Stimulated activated CD8-positive, alpha-beta memory T cell treated with anti-CD3 and anti-CD28 coated beads, Interleukin-7, amount 100 ng/mL, for 24 hours (primary cell): ENCODE measurements at places on chromosomes 12 and 14.

DNA sequence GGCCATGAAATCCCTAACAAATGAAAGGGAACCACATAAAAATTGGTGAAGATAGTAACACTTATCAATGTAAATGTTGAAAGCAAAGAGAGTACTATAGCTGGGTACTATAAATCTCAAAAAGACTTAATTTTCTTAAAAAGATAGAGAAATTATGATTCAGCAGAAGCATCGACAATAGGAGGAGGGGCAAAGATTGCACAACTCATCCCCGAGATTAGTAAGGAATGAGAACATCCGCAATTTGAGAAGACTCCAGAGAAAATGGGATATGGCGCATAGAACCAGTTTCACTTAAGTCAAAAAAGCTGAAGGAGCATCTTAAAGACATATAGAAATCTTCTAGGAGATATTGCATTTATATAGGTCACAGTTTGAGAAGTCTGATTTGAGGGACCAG lies 220.2 kb upstream of the SLC16A7 start:
- no peak for DNase-seq

DNA sequence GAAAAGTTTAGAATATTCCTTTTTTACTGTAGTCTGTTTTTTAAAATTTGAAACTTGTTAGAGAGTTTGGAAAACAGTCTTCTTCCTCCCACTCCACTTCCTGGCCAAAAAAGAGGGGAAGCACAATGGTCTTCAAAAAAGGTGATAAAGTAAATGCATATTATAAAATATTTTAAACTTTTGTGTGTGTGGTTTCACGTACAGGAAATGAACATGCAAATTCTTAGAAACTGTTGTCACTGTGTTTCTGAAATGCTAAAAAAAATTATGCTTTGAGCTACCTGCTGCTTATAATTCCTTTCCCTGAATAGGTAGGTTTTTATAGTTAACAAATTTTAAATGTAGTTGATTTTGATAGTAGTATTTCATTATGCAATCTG lies 2.9 kb downstream of the FGFR1OP2 start:
- no peak for DNase-seq

DNA sequence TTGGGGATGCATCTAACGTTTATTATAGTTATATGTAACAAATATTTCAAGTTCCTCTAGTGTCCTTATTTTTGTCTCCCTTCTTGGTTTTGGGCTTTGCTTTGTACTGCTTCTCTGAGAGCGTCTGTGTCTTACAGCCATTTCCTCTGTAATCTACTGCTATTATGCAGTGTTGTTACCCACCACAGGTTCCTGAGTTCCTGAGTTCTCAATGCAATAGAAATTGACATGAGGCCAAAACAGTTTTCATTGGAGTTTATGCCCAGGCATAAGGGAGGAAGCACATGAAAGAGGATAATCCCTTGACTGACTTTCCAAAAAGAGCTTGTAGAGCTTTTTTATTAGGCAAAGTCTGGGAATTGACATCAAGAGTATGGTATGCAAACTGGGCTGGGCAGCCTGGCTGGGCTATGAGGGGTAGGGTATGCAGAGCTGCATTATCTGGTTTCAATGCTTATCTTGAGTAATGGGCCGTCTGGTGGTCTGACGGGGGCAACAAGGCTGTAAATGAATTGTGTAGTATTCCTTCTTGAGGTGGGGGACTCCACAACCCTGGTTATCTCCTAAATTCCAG lies 722.5 kb upstream of the ATXN7L3B start:
- DNase-seq, result no peak

DNA sequence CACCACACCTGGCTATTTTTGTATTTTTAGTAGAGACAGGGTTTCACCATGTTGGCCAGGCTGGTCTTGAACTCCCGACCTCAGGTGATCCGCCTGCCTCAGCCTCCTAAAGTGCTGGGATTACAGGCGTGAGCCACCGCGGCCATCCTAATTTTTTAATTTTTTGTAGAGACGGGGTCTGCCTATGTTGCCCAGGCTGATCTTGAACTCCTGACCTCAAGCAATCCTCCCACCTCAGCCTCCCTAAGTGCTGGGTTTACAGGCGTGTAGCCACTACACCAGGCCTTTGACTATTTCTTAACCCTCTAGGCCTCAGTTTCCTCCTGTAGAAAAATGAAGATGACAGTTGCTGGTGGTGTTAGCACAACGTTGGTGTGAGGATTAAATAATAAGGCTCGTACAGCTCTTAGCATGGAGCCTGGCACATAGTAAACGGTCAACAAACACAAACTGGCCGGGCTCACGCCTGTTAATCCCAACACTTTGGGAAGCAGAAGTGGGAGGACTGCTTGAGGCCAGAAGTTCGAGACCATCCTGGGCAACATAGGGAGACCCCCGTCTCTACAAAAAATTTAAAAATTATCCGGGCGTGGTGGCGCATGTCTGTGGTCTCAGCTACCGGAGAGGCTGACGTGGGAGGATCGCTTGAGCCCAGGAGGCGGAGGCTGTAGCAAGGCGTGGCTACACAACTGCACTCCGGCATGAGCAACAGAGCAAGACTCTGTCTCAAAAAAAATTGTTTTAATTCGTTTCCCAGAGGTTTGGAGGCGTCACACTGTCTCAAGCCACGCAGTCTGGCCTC lies 979 bp downstream of the DDX54 start:
- no peak for DNase-seq

DNA sequence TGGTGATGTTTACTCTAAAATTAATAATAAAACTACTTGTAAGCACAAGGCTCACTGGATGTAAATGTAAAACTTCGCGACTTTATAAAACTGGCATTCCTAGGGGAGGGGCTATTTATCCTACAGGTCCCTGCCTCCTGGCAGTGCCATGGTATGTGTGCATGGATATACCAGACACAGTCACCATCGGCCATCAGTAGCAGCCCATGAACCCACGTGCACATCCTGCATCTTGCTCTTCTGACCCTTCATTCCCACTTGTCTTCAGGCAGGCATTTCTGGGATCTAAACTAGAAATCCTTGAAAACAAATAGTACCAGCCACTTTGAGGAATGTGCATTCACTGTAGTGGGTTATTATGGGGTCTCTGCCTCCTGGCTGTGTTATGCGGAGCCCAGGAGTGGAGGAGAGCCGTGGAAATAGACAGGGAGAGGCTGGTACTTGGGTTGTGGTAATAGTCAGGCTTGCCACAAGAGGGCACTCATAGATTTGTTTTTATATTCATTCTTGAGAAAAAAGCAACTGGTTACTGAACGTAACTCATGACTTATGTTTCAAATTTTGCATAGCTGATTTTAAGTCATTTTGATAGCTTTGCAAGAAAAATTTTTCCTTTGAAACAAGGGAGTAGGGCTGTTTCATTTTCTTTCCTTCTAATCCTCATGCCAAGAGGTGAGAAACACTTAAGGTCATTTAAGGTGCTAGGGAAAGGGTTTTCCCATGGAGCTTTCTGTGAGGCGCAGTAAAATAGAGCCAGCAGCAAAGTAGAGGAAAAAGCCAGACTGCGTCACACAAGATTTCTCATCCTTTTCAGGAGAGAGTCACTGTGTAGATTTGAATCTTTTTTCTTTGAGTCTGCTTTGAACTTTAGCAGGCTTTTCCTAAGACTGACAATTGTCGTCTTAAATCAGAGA lies 17.4 kb upstream of the GALNT16 start:
- DNase-seq, result no peak

DNA sequence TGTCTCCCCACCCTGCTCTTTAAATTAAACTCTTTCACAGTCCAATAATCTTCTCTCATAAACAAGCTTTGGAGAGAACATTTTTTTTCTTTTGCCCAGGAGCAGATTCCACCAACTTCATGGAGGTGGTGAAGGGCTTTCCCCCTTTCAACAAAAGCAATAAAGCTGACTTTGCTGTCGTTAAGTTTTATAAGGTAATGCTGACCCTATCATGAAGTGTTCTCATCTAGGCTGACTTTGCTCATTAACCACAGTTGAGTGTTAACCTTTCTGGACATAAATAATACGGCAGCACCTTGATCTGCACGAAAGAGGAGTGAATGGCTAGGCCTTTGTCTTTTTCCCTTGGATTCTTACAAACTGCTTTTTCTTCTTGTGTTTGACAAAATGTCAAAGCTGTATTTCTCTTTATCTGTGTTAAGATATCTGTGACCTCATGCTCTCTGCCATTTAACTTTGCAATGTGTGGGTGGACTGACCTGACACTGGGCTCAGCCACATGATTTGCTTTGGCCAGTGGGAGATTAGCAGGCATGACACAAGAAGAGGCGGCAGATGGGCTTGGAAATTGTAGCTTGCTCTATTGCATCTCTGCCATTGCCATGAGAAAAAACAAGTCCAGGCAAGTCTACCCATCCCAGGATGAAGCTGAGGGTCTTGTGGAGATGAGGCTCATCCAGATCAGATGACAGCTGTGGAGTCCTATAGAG lies 470.9 kb upstream of the CCDC196 start:
- no peak for DNase-seq

GRCh38 chr14:34126586-34126985 lies 175.7 kb upstream of the EGLN3 start:
- DNase-seq, result no peak

DNA sequence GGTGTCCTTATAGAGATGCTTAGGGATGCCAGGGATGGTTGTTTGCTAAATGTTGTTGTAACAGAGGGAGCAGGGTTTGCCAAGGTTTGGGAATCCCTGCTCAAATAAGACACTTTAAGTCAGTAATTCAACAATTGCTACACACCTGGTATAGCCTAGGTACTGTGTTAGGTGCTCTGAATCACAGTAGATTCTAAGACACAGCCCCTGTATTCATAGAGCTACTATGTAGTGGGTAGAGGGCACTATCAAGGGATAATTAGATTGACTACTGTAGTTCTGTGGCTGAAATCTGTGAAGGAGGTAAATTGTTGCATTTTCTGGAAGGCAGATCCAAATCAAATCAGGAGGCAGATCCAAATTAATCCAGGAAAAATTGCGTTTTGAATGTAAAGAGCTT lies 149.2 kb downstream of the C12orf75 start:
- no peak for DNase-seq

DNA sequence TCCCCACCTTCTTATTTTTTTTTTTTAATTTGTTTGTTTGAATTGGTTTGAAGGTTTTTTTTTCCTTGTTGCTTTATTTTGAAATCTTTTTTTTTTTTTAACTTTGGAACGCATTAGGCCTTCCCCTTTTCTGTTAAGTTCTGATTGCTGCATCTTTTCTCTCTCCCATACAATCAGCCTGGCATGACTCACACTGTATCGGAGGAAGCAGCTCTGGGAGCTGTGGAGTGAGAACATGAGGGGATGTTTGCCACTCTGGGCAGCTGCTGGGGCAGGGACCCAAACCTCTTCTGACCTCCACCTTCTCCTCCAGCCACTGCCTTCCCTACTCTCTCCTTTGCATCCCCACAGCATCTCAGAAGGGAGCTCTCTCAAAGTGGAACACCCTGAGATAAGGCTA lies 160.3 kb upstream of the FKBP4 start:
- no peak for DNase-seq

DNA sequence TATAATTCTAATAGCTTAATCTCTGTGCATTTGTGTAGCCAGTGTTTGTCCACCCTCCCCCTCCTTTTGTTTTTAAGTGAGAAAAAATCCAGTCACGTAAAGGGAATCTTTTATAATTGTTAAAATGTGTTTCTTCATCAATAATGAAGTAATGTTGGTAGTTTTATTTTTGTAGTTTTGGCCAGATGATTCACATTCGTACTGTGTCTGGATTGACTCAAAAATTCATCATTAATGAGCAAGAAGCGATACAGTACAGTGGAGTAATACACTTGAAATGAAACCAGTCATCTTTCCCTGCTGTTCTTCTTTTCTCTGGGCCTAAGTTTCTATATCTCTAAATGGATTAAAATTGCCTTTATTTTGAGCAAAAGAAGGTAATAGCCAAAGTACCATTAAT lies 86.5 kb downstream of the SRGAP1 start:
- no peak for DNase-seq

DNA sequence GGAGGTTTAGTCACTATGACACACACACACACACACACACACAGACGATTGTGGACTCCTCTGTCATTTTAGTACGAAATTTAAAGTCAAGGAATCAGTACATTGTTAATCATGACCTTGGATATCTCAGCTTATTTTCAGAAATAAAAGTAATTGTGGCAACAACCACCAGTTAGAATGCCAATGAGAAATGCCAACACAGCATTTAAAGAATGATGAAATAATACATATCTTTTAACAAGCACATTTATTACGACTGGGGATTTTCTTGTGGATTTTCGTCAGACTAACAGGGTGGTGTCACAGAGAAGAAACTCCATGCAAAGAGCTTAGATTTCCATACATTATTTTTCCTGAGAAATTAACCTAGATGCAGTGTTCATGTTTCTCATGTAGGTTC lies 1289.4 kb downstream of the AACS start:
- DNase-seq, result no peak

GRCh38 chr12:109347589-109347988 lies at the start of gene MYO1H:
Gene MYO1H, plus strand, starts transcription at chr12:109347900. Its CDS starts 61 bp downstream, at chr12:109347961.
- no peak for DNase-seq

DNA sequence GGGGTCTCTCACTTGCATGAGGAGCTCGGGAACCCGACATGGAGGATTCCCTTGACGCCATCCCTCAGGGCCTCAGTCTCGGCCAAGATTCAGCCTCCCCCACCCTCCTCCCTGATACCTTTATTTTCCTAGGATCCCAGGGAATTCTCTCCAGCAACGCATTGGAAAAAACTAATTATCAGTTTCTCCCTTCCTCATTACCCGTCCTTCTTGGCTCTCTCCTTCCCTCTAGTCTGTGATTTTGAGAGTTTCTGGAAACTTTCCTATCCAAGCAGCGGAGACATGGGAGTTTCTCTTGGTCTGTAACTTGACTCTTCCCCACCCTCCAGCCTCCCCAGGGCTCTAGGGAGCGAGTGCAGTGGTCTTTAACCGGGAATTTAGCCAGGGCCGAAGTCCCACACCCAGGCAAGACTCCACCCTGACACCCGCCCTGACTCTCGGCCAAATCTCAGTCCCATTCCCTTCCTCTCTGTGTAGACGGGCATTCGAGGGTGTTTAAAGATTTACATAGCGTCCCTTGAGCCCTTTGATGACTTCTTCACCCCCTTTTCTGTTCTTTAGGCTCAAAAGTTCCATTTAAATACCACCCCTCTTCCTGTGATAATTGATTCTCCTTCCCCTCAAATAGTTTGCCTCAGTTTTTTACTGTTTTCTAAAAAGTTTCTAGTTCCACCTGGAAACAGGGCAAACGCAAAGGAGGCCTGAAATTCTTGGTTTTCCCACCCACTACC lies 6.7 kb downstream of the HOXC5 start:
- DNase-seq, result no peak

DNA sequence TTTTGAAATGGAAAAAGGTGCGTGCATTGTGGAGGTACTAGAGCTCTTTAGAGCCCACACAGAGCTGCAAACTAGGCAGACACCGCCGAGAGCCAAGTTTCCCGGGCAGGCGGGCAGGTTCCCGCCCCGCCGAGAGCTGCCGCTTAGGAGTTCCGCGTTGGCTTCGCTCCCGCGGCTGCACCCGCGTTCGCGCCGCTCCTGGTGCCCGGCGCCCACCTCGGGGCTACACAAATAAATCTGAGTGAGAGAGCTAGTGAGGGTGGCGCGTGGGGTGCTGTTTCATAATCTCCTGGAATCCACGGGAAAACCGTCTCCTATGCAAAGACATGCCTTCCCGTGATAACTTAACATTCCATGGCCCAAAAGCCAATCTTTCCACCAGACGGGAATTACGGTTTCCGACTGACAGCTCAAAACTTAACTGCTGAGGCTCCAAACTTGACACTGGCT lies 645 bp downstream of the KITLG start:
- no peak for DNase-seq
